Mammary microvascular endothelial cell (primary cell): ENCODE measurements at places on chromosomes 3 and 15. TPM values are rescaled to one million over a fixed set of nuclear protein-coding genes. Genes with fewer than 3 reads are reported as not detected.

PLXND1 gene
- 246 and 285 TPM in 2 replicates for total RNA-seq

COLQ gene
- total RNA-seq = 0.05 and 0.93 TPM in 2 replicates

CILP gene
- total RNA-seq = not detected in 2 replicates

RPL39L gene
- total RNA-seq = 50.4 and 58.6 TPM in 2 replicates

PIGZ gene
- 2.5 and 4.6 TPM in 2 replicates for total RNA-seq

SLC28A1 gene
- not detected in 2 replicates for total RNA-seq

HTR3E gene
- not detected in 2 replicates for total RNA-seq

MAGEF1 gene
- total RNA-seq = 11.6 and 13.8 TPM in 2 replicates

KCNMB3 gene
- total RNA-seq = 0.33 and 1.4 TPM in 2 replicates

CTXN2 gene
- not detected in 2 replicates for total RNA-seq

RHOV gene
- 0.05 TPM in 1 of 2 replicates, not detected in the other for total RNA-seq

PSTPIP1 gene
- total RNA-seq = 0.60 TPM in 1 of 2 replicates, not detected in the other

GHSR gene
- total RNA-seq = not detected in 2 replicates

FRMD5 gene
- 0.47 and 0.54 TPM in 2 replicates for total RNA-seq

GCNT3 gene
- not detected in 2 replicates for total RNA-seq

PLSCR5 gene
- not detected in 2 replicates for total RNA-seq

PRICKLE2 gene
- total RNA-seq = 0.84 and 1.9 TPM in 2 replicates

POPDC2 gene
- total RNA-seq = 0.10 and 2.5 TPM in 2 replicates

SOX2 gene
- not detected in 2 replicates for total RNA-seq
